ENCODE measurements at places on chromosomes 7 and 10.

DNA sequence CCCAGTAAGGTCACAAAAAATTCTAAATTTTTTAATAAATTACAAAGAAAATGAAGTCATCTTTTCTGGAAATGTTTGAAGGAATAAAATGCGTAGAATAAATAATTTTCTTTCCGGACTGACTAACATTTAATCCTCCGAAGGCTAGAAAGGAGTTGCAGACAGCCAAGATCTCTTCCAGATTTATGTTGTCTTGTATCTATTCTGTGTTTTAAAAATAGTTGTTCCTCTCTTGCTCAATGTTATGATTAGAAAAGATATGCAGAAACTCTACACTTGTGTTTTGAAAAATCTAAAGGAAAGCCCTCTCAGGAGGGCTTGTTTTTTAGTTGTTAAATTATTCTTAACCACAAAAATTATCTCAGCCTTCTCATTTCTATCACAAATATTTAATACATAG, 70.7 kb downstream of the MACC1 start:
- no peak for DNase-seq

DNA sequence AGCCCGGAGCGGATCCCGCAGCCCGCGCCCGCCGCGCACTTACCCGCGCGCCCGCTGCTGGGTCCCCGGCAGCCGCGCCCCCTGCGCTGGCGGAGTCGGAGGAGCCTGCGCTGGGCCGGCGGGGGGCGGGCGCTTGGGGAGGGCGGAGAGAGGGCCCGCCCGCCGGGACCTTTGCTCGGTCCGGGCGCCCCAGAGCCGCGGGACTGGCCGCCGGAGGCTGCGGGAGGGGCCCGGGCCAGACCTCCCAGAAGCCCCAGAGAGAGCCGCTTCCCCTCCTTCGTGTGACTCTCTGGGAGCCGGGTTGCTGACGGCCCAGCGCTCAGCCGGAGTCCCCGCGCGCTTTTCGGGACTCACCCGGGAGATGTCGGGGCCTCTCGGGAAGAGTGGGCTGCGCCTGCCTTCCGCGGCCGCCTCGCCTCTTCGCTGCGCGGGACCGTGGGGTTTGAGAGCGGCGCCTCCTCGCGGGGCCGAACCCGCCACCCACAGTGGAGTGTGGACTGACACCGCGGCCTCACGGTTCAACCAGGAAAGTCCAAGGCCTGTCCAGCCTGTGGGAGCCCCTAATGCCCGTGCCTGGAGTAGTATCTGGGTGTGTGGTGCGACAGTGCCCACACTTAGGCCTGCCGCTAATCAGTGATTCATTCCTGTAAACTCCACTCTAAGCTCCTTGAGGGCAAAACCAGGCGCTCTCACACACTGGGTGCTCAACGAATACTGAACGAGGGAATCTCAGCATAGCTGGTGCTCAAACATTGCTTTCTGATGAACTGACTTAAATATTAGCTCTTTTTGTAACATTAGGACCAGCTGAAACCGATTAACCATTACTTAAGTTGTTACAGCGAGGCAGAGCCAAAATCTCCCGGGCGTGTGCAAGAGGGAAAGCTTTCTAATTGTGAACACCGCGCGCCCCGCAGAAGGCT, at the start of gene GSDME:
TSS of gene GSDME (minus strand) at position 112 of the 923 bp plus-strand sequence. CDS start 7,690 bp downstream, outside the sequence.
- DNase-seq, result peak; percentile 66

- no peak for DNase-seq
Observed at GRCh38 chr7:6615723-6616555, 529 bp downstream of the ZNF853 start.

DNA sequence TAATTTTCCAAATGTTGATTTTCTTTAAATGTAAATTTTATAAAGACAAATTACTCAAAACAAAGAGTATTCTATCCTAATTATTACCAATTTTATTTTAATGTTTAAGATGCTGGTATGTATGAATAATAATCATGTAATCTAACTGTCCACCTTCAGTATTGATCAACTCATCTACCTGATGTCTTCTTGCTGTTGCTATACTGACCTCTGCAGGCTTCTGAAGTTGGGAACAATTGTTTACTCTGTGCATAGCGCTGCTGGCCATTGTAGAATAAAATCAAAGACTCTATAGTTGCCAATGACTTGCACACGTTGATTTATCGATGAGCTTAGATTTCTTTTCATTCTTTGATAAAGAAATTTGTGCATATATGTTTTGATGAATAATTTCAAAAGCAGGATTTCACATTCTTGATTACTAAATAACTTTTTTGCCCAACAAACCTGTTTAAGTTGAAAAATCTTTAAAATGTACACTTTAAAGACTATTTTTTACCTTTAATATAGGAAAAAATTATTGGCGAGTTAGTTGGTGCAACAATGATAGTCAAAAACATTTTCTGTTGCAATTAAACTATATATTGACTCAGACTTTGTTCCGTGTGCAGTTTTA, 282.3 kb downstream of the TFEC start:
- DNase-seq, result no peak

DNA sequence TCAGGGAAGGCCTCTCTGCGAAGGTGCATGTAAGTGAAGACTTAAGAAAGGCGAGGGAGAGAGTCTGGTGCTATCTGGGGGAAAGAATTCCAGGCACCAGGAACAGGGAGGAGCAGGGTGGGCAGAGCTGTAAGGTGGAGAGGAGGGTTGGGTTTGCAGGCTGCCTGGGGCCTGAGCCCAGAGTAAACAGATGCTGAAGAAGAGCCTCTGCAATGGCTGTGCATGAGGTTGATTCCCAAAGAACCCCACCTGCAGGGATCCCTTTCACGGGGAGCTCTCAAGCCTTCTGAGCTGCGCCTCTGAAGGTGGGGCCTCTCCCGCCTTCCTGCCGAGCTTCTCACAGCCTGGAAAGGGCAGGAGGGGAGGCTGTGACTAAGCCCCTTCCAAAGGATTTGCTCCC, 115.1 kb downstream of the RNF216 start:
- DNase-seq, result no peak

- no peak for DNase-seq
Observed at GRCh38 chr10:10798102-10798863, 219.4 kb upstream of the CELF2 start.

DNA sequence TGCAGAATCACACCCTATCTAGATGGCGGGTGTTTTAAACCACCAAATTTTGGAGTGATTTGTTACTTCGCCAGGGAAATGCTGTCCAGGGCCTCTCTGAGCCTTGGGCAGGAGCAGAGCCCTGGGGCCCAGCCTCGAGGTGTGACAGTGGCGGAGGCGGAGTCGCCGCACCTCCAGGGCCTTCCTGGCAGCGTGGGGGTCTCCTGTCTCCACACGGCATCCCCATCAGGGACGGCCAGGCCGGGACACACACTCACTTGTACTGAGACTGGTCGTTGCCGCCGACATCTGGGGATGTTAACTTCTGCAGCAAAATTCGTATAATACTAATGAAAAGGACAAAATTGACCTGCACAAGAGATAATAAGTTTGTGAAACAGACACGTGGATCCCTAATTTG, 110.7 kb downstream of the VIPR2 start:
- DNase-seq, result peak; percentile 75

- no peak for DNase-seq
Observed at GRCh38 chr7:64688988-64689387, 23.1 kb downstream of the ZNF107 start.

DNA sequence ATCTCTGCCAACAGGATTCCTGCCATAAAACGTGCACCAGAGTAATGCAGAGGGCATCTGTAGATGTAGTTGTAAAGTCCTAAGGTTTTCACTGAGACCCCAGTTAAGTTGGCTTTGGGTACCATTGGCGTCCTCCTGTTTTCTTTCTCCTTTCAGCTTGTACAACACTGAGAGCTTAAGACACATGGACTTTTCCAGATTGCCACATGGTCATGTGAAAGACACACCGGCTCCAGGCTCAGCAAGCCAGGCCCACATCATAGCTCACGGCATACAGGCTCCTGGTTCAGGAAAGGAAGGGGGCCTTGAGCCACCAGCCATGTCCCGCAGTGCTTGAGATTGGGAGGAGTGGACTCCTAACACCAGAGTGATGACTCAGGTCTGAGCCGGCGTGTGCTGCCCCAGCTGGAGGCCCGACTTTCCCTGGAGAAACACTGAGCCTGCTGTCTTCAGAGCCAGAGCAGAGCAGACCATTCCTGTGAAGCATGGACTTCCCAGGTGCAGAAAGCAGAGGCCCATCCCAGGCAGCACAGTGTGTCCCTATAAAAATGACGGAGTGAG, 252.7 kb downstream of the PRPF18 start:
- DNase-seq, result no peak

DNA sequence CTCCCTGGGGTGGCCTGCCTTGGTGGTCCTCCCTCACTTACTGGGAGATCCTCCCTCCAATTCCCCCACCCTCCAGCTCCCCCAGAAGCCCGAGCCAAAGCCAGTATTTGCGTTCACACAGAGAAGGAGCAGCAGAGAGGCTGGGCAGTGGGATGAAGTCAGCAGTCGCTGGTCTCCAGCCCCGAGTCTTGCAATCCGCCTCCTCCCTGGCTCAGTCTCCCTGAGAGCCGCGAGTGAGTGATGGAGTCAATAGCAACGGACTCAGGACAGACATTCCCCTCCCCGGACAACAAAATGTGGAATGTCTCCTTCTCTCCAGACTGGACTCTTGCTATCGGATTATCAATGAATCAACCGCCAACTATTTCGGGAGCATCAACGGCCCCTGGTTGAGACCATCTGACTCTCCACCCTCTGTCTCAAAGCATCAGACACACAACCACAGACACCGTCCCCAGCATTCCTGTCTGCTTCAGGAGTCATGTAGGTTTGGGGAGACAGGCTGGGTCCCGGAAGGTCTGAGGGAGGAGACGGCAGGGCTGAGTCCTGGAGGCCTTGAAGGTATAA, 178.4 kb downstream of the SH3PXD2A start:
- DNase-seq, result no peak

DNA sequence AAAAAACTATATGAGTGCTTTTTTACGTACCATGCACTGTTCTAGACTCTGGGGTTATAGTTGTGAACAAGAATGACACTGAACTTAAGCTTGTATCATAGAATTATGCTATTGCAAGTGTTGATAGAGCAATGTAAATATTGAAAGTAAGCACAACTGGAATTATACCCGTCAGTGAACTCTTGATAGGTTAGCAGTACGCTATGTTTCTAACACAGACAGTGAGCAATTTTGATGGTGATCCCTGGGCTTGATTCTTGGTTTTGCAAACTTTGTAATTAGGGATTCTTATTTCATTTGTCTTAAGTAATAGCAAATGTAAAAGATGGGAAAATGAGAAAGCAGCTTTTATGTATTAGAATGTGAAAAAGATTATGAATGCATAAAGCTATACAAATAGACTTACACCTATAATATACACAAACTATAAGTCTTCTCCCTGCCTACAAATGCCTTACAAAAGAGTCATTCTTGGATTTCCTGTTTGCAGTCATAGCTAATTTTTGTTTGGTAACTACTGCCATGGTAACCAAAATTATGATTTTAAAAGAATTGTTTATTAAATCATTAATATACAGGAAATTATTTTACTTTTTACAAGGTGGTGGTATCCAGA, 6.7 kb downstream of the TES start:
- DNase-seq, result no peak

DNA sequence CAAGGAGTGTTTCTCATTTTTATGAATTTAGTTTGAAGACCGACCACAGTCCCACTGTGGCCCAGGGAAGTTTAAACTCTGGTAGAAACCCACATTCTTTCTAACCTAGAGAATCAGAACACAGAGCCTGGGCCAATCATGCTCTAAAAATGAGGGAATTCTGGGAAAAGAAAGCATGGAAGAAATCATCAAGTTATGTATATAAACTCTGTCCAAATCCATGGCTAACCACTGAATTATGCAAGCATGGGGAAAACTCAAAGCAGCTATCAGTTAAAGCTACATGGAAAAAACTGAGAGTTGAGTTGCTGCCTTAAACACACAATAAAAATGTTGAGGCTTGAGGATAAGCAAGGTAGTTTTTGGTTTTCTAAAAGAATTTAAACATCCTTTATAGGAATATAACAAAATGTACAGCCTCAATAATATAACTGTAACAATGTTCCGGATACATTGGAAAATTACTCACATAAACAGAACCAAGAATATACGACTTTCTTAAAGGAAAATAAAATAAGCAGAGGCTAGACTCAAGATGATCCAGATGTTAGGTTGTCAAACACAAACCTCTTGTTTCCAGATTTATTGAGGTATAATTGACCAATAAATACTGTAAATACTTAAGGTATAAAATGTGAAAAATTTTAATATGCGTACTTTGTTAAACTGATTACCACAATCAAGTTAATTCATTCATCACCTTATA, 311.2 kb upstream of the GNAI1 start:
- no peak for DNase-seq

- no peak for DNase-seq
Observed at GRCh38 chr10:5423771-5424170, 11.4 kb downstream of the NET1 start.

DNA sequence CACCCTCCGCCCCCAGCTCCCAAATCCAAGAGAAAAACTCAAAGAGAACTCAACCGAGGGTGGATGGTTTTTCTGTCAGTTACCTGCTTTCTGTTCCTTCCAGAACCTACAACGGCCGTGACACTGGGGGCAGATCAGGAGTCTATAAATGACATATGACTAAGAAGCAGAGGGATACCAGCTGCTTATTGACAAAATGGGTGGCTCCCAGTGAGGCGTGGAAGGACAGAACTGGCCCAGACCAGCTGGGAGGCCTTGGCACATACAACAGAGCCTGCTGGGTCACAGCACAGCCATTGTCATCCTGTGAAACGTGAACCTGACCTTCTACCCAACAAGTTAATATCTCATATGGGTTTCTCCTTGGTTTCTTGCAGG, 84.3 kb upstream of the ADRB1 start:
- no peak for DNase-seq

DNA sequence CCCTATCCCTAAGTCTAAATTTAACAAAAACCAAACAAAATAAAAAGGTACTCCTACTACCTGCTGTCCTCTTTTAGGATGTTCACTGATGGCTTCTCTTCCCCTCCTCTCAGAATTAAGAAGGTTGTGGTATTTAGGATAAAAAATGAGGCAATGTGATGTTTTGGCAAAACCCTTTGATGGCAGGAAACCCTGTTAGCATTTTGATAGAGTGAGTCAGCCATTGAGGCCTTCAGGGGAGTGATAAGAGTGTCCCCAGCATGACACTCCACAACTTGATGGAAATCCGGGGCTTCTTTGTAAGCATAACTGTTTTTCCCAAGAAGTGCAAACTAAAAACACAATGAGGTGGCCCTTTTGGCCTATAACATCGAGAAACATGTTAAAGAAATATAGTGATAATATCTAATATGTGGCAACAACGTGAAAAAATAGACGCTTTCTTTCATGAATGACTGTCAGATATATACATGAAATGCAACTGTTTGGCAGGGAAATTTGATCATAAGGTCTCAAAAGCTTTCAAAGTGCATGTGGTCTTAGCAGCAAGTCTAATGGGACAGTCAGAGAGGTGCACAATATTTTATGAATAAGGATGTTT, 55.0 kb downstream of the PRTFDC1 start:
- no peak for DNase-seq

Measured in posterior cingulate gyrus (tissue), 11 donors.